ENCODE measurements at places on chromosomes 7 and 10. TPM values are rescaled to one million over a fixed set of nuclear protein-coding genes. Genes with fewer than 3 reads are reported as not detected.

The AZGP1 gene
- total RNA-seq = 0.09 TPM

The AKR1D1 gene
- total RNA-seq = not detected

The CPED1 gene
- 6.1 TPM for total RNA-seq

The AKR1C4 gene
- total RNA-seq = not detected

The HOXA2 gene
- 6.4 TPM for total RNA-seq

The FUOM gene
- 12.6 TPM for total RNA-seq

The SUGCT gene
- total RNA-seq = 11.1 TPM

The MET gene
- 0.23 TPM for total RNA-seq

The COL28A1 gene
- total RNA-seq = under 0.01 TPM

The HOGA1 gene
- total RNA-seq = 0.58 TPM

The ELAPOR2 gene
- 11.8 TPM for total RNA-seq

The WEE2 gene
- not detected for total RNA-seq

The DNAJC12 gene
- 12.8 TPM for total RNA-seq

The EVX1 gene
- total RNA-seq = not detected

The ARHGEF5 gene
- total RNA-seq = 8.3 TPM

The HYCC1 gene
- total RNA-seq = 72.2 TPM

The DNAJC9 gene
- 13.1 TPM for total RNA-seq

The TMEM213 gene
- not detected for total RNA-seq

The ZNF394 gene
- total RNA-seq = 17.6 TPM

The MMD2 gene
- not detected for total RNA-seq

The OR13A1 gene
- not detected for total RNA-seq

The ITGB8 gene
- 6.0 TPM for total RNA-seq

The CCDC172 gene
- total RNA-seq = not detected

The CPN1 gene
- total RNA-seq = not detected

The TRPV5 gene
- not detected for total RNA-seq

The PLA2G12B gene
- total RNA-seq = not detected

The IDI2 gene
- total RNA-seq = not detected

The C10orf105 gene
- 0.12 TPM for total RNA-seq

The CALHM3 gene
- not detected for total RNA-seq

The MEOX2 gene
- total RNA-seq = 17.0 TPM

The OPN4 gene
- total RNA-seq = not detected

The LAMB4 gene
- total RNA-seq = under 0.01 TPM

The FAM3C gene
- 51.9 TPM for total RNA-seq

The SEMA4G gene
- 1.4 TPM for total RNA-seq

The SEC61G gene
- 265 TPM for total RNA-seq

The SLC26A4 gene
- total RNA-seq = 0.17 TPM

The SLC26A3 gene
- total RNA-seq = not detected
